ENCODE measurements at places on chromosomes 1 and 21.

DNA sequence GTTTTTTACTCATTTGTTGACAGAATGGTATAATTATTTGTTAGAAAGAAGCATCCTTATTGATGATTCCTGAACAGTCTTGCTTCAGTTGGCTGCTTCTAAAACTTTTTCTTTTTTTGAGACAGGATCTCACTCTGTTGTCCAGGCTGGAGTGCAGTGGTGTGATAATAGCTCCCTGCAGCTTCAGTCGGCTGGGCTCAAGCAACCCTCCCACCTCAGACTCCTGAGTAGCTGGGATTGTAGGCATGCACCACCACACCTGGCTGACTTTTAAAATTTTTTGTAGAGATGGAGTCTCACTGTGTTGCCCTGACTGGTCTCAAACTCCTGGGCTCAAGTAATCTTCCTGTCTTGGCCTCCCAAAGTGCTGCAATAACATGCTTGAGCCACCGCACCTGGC is 38.8 kb downstream of the MACF1 start:
- no peak for DNase-seq

DNA sequence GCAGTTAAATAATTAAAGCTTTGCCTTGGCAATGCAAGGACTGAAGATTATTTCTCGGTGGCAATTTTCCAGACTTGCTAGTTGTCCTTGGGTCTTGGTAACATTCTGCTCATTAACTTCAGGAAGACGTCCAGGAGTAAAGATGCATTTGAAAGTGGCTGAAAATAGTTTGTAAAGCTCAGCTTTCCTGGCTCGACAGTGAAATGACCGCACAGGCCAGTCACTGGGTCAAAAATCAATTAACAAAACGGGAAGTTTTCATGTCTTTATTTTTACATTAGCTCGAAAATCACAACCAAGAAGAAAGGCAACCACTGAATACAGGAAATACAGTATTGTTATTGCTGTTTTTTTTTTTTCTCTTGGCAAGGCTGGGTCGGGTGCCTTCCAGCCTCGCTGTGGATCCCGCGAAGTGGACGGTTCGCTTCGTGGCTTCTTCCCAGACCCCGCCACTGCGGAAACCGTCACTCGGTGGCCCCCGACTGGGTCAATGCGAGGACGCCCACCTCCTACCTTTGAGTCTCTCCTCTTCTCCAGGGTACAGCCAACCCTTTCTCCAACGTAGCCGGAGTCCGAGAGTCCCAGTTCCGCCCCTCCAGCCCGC is 479 bp upstream of the SNX7 start:
- peak; percentile 35 for DNase-seq

DNA sequence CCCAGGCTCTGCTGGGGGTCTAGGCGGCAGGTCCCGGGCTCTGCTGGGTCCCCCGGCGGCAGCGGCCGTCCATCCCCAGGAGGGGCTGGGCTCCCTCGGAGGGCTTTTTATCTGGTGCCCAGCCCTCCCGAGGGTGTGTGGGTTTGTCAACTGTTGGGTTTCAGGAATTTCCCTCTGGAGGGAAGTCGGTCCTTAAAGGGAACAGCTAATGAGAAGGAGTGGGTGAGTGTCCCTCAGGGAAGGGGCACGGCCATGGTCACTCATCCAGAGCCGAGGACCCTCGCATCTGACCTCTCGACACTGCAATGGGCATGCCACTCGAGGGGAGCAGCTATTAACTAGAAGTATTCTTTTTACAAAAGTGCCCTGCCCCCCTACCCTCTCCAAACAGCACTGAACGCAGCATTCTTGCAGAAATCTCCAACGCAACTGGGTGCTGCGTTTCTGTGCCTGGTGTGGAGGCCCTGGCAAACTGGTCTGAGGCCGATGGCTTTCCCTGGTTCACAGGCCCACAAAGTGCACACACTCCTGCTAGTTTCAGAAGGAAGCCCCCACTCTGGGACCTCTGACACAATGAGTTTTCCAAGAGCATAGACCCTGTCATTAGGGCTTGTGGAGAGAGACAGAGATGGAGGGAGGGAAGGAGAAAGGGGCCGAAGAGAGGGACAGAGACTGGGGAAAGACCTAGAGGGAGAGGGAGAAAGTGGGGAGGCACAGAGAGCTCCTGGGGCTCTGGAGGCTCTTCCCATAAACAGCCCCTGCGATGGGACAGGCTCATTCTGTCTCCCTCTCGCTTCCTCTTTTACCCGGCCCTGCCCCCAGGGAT is 1.0 kb upstream of the TSPEAR start:
- DNase-seq, result no peak

- no peak for DNase-seq
These were observed 101.2 kb downstream of the ZSCAN20 start for GRCh38 chr1:33573661-33574060.

DNA sequence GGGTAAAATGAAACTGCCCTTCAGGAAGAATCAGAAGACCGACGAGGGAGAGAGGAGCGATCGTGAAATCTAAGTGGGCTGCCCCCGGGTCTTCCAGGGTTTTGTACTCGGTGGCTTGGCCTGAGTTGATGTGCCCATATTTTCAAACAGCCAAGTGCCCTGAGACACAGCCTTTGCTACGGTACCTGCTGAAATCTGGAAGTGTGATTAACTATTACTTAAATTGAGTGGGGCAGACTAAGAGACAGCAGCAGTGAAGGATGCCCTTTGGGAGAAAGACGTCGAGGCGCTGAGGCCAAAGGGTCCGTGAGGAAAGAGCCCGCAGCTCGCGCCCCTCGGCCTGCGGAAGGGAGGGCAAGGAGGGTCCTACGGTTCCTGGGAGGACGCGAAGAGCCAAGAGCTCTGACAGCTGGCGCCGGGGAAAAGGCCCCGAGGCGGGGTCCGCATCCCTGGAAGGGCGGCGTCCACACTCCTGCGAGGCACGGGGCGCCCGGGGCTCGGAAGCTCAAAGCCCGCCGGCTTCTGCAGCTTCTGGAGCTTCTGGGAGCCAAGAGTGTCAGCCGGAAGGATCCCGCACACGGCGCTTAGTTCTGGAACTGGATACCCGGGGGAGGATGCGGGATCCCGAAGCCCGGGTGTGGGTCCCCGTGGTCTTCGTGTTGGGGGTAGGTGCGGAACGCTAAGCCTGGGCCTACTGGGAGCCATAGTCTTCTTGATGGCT is 15.4 kb upstream of the RNU1-4 start:
- no peak for DNase-seq
